Lung microvascular endothelial cell (primary cell): ENCODE measurements at places on chromosomes 11 and 22. TPM values are rescaled to one million over a fixed set of nuclear protein-coding genes. Genes with fewer than 3 reads are reported as not detected.
A peak's percentile ranks its signal among the peaks of the same experiment; 100 is the strongest.

DNA sequence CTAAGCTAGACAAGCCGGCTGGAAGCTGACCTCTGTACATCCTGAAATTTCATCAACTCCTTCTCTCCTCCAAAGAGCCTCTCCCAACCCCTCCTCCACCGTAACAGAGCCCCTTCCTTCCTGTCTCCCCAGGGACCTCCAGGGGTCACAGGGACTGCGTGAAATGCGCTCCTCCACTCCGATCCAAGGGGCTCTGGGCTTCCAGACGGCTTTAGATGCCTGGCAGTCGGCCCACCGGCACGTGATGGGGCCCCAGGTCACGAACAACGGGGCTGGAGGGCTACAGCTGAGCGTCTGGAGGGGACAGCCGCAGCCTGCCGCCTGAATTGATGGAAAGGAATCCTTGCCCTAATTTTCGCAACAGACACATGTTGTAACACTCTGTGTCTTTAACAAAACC lies 264.1 kb downstream of the MN1 start:
- no peak for DNase-seq

GRCh38 chr11:67345920-67346819 lies 7.2 kb downstream of the POLD4 start:
- DNase-seq: peak; percentile 42

DNA sequence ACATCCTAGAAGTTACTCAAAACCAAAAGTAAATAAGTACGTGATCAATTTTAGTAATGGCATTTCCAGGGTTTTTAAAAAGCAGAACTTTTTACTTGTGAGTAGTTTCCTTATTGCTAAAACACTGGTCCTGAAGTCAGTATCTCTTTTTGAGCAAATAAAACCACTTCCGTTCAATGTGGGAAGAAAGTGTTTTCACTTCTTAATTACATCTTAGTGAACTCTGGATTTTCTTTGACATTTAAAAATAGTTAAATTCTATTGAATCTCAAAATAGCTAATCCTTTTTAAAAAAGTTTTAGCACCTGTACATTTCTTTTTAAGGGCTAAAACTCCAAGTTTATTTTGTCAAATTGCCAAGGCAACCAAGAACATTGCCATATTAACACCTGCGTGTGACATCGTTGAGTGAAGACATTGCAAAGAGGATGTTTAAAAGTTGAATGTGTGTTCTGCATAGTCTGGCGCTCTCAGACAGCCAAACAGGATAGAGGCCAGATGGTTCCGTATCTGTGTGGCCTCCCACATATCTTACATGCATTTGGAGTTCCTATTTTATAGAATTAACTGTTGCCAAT lies 17.2 kb upstream of the OR5B21 start:
- peak; percentile 16 for DNase-seq

- no peak for DNase-seq
These were observed 4.7 kb downstream of the CARS1 start for GRCh38 chr11:3052567-3052966.

DNA sequence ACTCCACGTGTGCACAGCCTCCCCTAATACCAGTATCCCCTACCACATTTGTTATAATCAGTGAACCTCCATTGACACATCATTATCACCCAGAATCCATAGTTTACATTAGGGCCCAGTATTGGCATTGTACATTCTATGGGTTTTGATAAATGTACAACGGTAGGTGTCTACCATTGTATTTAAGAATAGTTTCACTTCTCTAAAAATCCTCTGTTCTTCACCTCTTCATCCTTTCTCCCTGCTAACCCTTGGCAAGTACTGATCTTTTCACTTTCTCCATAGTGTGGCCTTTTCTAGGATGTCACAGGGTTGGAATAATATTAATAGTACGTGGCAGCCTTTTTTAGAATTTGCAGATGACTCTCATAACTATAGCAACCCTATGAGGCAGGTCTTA lies 353.8 kb downstream of the DDX10 start:
- DNase-seq: no peak

DNA sequence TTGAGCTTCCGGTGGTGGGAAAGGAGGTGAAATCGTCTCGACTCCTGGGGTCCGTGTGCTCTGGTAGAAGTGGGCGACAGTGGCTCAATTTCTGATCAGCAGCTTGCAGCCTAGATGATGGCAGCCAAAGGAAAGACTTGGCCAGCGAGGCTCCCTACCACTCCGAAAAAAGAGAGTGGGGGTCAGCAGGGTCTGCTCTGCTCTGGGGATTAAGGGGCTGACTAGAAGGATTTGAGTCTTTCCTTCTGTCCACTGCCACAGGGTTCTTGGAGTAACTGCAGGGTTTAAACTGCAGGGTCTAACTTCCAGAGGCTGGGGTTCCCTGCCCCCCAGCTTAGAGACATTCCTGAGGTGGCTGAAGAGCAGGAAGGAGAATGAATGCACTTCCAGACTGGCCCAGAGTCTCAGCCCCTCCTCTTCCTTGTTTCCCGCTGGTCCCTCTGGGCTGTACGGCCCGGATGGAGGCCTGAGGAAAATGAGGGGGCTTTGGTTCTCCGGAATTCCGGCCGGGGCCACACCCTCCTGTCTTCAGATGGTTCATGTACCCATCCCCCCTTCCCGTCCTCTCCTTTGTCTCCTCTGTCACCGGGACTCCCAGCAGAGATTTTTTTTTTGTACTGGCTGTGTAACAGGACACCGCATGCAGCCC lies 907 bp downstream of the SERPINH1 start:
- peak; percentile 74 for DNase-seq

TALDO1 gene
- 86.7 and 121 TPM in 2 replicates for total RNA-seq

DNA sequence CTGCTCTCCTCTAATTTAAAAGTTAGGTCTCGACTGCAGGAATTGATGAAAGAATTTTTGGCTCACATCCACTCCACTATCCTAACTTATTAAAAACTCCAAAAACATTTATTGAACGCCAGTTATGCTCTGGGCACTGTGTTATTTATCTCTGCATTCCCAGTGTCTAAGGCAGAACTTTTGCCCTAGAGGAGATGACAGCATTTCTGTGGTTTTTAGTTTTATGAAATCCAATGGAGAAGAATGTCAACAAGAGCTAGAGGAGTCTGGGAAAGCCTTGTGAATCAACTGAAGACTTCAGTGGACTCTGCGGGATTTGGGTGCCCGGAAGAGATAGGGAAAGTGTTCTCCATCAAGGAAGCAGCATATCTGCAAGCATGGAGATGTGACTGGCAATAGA lies 217.0 kb upstream of the PGR start:
- DNase-seq: no peak

GRCh38 chr22:37334859-37335805 lies 52.8 kb downstream of the CYTH4 start:
- no peak for DNase-seq

GRCh38 chr11:47485107-47485506 lies 36.2 kb upstream of the RAPSN start:
- no peak for DNase-seq

DNA sequence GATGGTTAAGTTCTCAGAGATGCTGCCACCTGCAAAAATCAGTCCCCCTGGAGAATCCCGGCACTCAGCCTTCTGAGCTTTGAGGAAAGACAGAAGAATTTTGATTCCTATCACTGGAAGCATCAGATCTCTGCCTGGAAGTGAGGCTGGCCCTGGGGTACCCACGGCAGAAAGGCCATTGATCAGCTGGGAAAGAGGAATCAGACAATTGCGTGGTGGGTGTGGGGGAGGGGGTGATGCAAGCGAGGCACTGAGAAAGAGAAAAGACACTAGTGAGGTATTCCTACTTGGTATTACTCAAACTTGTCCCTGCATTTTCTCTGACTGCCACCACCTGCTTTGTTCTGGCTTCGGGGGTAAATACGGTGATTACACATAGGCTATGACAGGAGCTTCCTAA lies 96.1 kb downstream of the FEZ1 start:
- no peak for DNase-seq

DNA sequence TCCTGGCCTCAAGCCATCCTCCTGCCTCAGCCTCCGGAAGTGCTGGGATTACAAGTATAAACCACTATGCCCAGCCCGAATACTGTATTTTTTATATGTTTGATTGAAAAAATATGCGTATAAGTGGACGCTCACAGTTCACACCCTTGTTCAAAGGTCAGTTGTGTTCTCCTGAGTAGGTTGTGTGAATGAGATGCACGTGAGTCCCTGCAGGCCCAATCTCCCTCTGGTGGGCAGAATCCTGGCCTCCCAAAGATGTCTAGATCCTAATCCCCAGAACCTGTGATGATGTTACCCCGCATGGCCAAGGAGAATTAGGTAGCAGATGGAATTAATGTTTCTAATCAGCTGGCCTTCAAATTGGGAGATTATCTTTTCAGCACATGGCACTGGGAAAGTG lies 41.9 kb downstream of the CTTN start:
- no peak for DNase-seq

DNA sequence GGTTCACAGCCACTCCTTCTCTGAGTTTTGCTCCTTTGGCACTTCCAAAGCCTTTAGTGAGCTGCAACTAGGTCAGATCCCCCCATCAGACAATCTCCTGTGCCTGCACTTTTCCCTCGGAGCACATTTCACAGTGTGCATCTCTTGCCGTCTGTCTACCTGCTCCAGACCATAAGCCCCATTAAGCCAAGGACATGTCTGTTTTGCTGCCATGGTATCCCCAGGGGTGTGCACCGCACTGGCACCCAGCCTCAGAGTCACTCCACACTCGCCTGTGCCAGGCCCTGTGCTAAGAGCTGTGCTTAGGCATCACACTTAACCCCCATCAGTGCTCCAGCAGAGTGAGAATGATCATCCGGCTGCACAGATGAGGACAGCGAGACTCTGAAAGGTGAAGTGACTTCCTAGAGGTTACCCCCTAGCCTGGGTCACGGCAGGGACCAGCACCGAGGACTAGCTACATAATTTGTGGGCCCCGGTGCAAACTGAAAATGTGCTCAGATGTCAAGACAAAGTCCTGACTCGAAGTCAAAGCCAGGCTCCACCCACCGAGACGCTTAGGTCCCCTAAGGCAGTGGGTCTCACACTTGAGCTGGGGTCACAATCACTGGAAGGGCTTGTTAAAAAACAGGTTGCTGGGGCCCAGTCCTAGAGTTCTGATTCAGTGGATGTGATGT lies 33.9 kb downstream of the ARRB1 start:
- DNase-seq: no peak

BIK gene
- total RNA-seq: 0.79 and 1.1 TPM in 2 replicates

ART1 gene
- total RNA-seq: not detected in 2 replicates

MS4A6E gene
- total RNA-seq: not detected in 2 replicates

C11orf91 gene
- total RNA-seq: under 0.01 TPM in 1 of 2 replicates, not detected in the other
